ENCODE measurements at places on chromosomes 3 and 15. TPM values are rescaled to one million over a fixed set of nuclear protein-coding genes. Genes with fewer than 3 reads are reported as not detected.

- H3K36me3 ChIP-seq = no peaks in the 10 kb centered on the region
- no peak overlapping the region for H3K4me3 ChIP-seq
- DNase-seq = no peak
- H3K27me3 ChIP-seq = peaks cover 6% of the 10 kb centered on the region
Measured at GRCh38 chr3:106719077-106719476, 658.2 kb upstream of the CCDC54 start.

The FGD5 gene
- total RNA-seq = not detected

DNA sequence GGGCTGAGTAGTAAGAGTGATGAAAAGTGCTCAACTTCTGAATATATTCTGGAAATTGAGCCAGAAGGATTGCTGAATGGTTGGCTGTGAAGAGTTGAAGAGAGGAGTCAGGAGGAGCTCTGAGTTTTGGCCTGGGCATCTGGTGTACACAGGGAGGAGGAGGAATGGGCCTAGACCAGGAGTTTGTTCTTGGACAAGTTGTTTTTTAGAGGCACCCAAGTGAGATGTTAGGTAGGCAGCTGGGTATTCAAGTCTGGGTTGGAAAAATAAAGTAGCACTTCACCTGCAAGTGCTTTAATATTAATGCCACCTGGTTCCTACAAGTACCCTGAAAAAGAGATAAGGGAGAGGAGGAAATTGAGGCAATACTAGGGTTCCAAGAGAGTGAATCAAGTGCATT, 14.7 kb downstream of the BSN start:
- no peaks in the 10 kb centered on the region for H3K27me3 ChIP-seq
- no peaks in the 10 kb centered on the region for H3K4me1 ChIP-seq
- no peaks in the 10 kb centered on the region for H3K36me3 ChIP-seq
- DNase-seq = no peak

- H3K4me1 ChIP-seq = peaks cover 52% of the 10 kb centered on the region
- H3K27ac ChIP-seq = no peak overlapping the region
- DNase-seq = no peak
- H3K4me3 ChIP-seq = no peak overlapping the region
Measured at GRCh38 chr3:182910936-182911781, 69.2 kb downstream of the DCUN1D1 start.

DNA sequence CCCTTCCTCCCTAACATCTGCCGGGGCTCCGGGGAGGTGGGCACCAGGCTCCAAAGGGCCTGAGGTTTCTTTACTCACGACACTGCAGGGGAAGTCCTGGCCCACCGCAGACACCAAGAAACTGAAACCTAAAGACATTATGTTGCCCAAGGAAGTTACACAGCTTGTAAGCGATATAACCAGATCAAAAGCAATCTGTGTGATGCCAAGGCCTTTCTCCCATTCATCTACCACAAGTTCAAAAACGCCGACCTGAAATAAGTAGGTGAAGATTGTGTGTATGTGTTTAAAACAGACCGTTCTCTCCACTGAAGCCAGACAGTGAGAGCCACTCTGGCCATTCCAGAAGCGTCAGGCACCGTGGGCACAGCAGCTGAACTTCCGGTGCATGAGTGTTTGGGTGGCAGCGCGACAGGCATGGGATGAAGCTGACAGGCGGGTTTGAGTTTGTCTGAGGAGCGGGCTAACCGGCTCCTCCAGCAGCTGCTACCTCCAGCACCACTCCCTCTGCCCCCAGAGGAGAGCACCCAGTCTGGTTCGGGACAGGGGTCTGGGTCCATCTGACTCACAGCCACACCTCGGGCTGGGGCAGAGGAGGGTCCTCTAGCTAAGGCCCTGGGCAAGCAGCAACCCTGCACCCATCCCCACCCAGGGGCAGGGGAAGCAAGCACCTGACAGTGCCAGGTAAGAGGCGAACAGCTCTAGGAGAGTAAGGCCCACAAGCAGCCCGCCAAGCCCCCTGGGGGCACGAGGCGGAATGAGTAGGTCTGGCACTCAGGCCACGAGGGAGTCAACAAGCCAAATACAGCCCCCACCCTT, 1.3 kb downstream of the TNK2 start:
- H3K4me1 ChIP-seq = peaks cover 45% of the 10 kb centered on the region
- H3K4me3 ChIP-seq = peak overlapping the region; percentile 85
- H3K36me3 ChIP-seq = peaks cover 1% of the 10 kb centered on the region
- H3K27me3 ChIP-seq = no peaks in the 10 kb centered on the region

The CCR2 gene
- not detected for total RNA-seq

The IL5RA gene
- total RNA-seq = not detected

- H3K36me3 ChIP-seq = peaks cover under 1% of the 10 kb centered on the region
- H3K4me3 ChIP-seq = no peak overlapping the region
- DNase-seq = no peak
- H3K27me3 ChIP-seq = peaks cover 21% of the 10 kb centered on the region
- H3K27ac ChIP-seq = no peak overlapping the region
Measured at GRCh38 chr15:74829991-74830390, 3.6 kb downstream of the CPLX3 start.

DNA sequence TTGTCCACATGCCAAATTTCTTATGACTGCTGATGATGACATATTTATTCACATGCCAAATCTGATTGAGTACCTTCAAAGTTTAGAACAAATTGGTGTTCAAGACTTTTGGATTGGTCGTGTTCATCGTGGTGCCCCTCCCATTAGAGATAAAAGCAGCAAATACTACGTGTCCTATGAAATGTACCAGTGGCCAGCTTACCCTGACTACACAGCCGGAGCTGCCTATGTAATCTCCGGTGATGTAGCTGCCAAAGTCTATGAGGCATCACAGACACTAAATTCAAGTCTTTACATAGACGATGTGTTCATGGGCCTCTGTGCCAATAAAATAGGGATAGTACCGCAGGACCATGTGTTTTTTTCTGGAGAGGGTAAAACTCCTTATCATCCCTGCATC, 17.3 kb downstream of the B3GNT5 start:
- H3K27me3 ChIP-seq = no peaks in the 10 kb centered on the region
- H3K4me3 ChIP-seq = no peak overlapping the region
- peaks cover 28% of the 10 kb centered on the region for H3K36me3 ChIP-seq
- DNase-seq = no peak
- H3K4me1 ChIP-seq = peaks cover 21% of the 10 kb centered on the region
- H3K27ac ChIP-seq = no peak overlapping the region

The APOD gene
- 0.44 TPM for total RNA-seq

The CLDN18 gene
- total RNA-seq = not detected

- DNase-seq = no peak
- H3K36me3 ChIP-seq = peaks cover 4% of the 10 kb centered on the region
- no peaks in the 10 kb centered on the region for H3K27me3 ChIP-seq
- peaks cover 59% of the 10 kb centered on the region for H3K4me1 ChIP-seq
- peak overlapping the region; percentile 94 for H3K27ac ChIP-seq
Measured at GRCh38 chr15:42494998-42495360, 455 bp upstream of the SNAP23 start.

The RABL3 gene
- total RNA-seq = 36.8 TPM

DNA sequence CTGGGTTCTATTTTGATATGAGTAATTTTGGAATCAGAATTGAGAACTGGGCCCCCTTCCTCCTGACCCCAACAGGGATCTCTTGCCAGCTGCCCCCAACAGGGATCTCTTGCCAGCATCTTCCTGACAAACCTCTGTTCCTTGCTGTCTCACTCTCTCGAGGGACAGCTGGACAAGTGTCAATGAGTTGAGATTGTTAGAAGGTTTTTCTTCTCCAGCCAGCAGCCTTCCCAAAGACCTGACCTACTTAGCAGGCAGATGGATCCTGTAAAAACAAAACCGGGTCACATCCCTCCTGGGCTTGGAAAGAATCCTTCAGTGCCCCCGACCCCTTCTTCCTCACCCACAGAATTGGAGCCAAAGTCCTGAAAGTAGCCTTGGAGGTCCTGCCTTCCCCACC, 21.6 kb downstream of the LIMD1 start:
- H3K4me1 ChIP-seq = peaks cover 18% of the 10 kb centered on the region
- no peak overlapping the region for H3K4me3 ChIP-seq
- H3K27ac ChIP-seq = no peak overlapping the region
- H3K27me3 ChIP-seq = no peaks in the 10 kb centered on the region
- H3K36me3 ChIP-seq = peaks cover 10% of the 10 kb centered on the region

GRCh38 chr3:9213019-9213634, 36.3 kb downstream of the SRGAP3 start:
- H3K27me3 ChIP-seq = no peaks in the 10 kb centered on the region
- H3K4me1 ChIP-seq = no peaks in the 10 kb centered on the region
- H3K4me3 ChIP-seq = no peak overlapping the region
- no peak overlapping the region for H3K27ac ChIP-seq
- no peaks in the 10 kb centered on the region for H3K36me3 ChIP-seq

- H3K36me3 ChIP-seq = no peaks in the 10 kb centered on the region
- no peaks in the 10 kb centered on the region for H3K4me1 ChIP-seq
- H3K27ac ChIP-seq = no peak overlapping the region
- H3K27me3 ChIP-seq = peaks cover 3% of the 10 kb centered on the region
Measured at GRCh38 chr3:61650719-61651410, 89.5 kb downstream of the PTPRG start.

- no peak overlapping the region for H3K4me3 ChIP-seq
- H3K36me3 ChIP-seq = peaks cover 2% of the 10 kb centered on the region
- peaks cover 4% of the 10 kb centered on the region for H3K4me1 ChIP-seq
- DNase-seq = no peak
- H3K27me3 ChIP-seq = no peaks in the 10 kb centered on the region
Measured at GRCh38 chr15:23574742-23575141, 9.3 kb downstream of the MKRN3 start.

The CPNE9 gene
- not detected for total RNA-seq

The AHSG gene
- total RNA-seq = not detected

DNA sequence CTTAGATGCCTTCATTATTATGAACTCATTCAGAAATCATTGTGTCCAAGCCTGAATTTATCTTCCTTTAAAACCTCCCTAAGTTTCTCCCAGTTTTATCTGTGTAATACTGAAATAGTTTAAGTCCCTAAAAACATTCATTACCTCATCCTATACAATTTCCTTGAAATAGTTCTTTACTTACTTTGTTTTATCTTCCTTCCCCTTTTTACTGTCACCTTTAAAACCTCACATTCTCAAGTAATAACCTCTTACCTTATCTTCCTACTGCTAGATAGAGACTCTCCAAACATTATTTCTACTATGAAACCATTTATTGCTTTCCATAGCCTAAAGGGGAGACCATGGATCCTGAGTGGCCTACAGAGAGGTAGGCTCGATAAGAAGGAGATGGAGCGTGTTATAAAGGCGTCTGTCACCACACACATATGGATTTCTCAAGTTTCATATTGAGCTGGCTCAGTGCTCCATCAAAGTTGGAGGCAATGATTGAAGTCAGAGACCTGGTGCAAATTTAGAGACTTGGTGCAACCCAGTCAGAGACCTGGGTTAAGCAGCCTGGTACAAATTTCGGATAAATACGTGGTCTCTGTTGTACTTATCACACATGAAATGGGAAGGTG, 140.4 kb downstream of the NFKBIZ start:
- no peak for DNase-seq
- H3K4me1 ChIP-seq = peaks cover 28% of the 10 kb centered on the region
- H3K27me3 ChIP-seq = no peaks in the 10 kb centered on the region

GRCh38 chr3:177146646-177147045, 50.6 kb downstream of the TBL1XR1 start:
- peaks cover 71% of the 10 kb centered on the region for H3K4me1 ChIP-seq
- DNase-seq = no peak
- H3K27me3 ChIP-seq = no peaks in the 10 kb centered on the region
- no peak overlapping the region for H3K27ac ChIP-seq
- no peak overlapping the region for H3K4me3 ChIP-seq

The ATP8B4 gene
- total RNA-seq = 2.0 TPM

DNA sequence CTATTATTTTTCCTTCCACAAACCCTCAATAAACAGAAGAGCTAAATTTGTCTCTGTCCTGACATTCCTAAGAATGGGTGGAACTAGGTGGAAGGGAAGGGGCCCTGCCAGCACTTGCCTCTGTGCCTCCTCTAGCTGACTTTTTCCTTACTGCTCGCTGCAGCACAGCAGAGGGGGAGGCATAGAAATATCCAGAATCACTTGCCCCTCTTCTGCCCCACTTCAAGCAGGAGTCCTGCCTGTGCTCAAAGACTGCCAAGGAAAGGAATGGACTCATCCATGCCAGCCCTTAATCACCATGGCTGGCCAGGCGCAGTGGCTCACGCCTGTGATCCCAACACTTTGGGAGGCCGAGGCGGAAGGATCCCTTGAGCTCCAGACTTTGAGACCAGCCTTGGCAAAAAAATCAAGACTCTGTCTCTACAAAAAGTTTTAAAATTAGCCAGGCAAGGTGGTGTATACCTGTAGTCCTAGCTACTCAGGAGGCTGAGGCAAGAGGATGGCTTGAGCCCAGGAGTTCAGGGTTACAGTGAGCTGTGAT, 51.8 kb downstream of the ADCY5 start:
- peaks cover 15% of the 10 kb centered on the region for H3K27me3 ChIP-seq
- H3K27ac ChIP-seq = no peak overlapping the region
- no peaks in the 10 kb centered on the region for H3K36me3 ChIP-seq
- DNase-seq = no peak
- no peaks in the 10 kb centered on the region for H3K4me1 ChIP-seq
- H3K4me3 ChIP-seq = no peak overlapping the region

DNA sequence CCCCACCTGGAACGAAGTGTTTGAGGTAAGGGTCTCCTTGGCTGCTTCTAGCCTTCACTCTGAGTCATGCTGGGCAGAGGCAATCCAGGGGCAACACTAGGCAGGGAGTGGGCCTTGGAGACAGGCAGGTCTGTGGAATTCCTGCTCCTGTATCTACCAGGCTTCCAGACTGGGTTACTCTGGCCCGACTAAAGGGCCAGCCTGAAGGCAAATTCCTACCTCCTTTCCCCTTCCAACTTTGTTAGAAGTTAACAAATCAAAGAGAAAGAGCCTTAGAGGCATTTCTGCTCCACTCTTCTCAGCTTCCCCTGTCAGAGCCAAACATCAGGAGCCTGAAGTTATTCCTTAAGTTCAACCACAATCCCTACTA, 30.1 kb downstream of the ESYT3 start:
- no peak for DNase-seq
- H3K4me1 ChIP-seq = no peaks in the 10 kb centered on the region
- H3K27me3 ChIP-seq = peaks cover 2% of the 10 kb centered on the region
- H3K27ac ChIP-seq = no peak overlapping the region

DNA sequence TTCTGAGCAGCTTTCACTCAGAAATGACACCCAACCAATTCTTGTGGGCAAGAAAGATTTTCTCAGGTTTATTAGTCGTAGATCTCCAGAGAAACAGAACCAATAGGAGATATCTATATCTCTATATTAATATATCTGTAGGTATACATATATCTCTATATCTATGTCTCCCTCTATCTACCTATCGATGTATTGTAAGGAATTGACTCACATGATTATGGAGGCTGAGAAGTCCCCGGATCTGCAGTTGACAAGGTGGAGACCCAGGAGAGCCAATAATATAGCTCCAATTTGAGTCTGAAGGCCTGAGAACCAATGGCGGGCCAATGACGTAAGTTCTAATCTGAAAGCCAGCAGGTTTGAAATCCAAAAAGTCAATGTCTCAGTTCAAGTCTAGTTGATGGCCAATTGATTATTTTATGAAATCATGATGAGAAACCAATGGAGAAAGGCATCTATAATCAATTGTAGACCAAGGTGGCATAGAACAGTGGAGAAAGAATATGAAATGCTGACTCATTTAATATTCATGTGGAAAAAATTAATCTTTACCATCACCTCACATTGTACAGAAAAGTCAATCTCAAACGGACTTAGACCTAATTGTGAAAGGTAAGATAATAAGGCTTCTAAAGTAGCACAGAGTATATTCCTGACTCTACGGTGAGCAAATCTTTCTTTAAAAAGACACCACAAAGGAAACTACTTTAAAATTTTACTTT, 65.6 kb upstream of the CHRNA7 start:
- no peaks in the 10 kb centered on the region for H3K4me1 ChIP-seq
- no peak overlapping the region for H3K4me3 ChIP-seq

Measured in activated naive CD4-positive, alpha-beta T cell treated with anti-CD3 and anti-CD28 coated beads for 36 hours (primary cell).